Renal pelvis (tissue), 12 donors: ENCODE measurements at places on chromosomes 7 and 10. TPM values are rescaled to one million over a fixed set of nuclear protein-coding genes. Genes with fewer than 3 reads are reported as not detected.

DNA sequence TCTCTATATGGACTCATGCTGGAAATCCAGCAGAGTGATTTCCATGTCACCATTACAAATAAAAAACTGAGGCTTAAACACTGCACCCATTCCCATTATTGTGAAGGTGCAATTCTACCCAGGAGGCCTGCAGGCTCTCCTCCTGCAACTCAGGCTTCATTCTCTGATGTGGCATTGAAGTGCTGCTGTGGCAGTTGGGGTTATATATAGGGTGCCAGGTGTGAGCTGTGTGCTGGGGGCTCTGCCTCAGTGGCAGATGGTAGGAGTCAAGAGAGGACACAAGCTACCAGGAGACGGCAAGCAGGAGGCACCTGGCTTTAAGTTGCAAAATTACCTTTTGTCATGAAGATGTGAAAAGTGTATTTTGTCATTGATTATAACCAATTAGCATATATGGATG, 21.3 kb downstream of the ZNF107 start:
- DNase-seq, result no peak

GRCh38 chr10:126465771-126466170, 77.5 kb upstream of the ADAM12 start:
- no peak for DNase-seq

Gene HEPACAM2
- polyA plus RNA-seq, result 4.5 TPM

GRCh38 chr10:58239561-58240169, 28.0 kb downstream of the IPMK start:
- DNase-seq, result no peak

Gene DKK1
- polyA plus RNA-seq, result 39.0 TPM

GRCh38 chr7:80643336-80643915, 5.0 kb downstream of the CD36 start:
- DNase-seq, result no peak

DNA sequence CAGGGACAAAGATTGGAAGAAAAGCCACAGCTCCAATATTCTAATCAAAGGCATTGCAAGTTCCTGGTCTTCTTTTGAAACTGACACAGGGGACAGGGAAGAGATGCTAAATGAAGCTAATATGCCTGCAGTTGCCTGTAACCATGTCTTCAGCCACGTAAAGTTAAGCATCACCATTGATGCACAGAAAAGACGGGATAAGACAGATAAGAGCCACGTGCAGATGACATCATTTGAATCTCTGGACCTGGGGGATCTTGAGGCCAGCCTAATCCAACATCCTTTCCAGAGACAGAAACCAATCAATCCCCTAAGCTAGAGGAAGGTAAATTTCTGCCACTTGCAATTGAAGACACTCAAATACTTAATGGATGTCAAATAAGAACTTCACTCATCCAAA, 93.4 kb downstream of the PIP4K2A start:
- DNase-seq, result no peak

Gene ASB10
- not detected for polyA plus RNA-seq

DNA sequence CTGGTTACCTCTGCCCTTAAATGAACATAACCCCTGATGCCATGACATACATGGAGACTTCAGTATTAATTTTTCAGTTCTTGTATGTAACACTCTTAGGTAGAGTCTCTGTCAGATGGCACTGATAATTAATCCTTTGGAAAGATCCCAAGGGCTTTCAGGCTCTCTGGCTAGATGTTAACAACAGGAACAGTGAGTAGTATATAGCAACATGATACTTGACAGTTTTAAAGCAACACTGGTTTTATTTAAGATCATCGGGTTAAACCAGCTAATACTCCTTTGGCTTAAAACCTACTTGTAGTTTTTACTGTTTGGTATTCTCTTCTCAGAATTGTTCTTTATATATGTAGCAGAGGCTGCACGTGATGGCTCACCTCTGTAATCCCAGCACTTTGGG, 27.3 kb downstream of the AHCYL2 start:
- DNase-seq, result peak; percentile 33

GRCh38 chr7:118583641-118584040, 359.1 kb downstream of the ANKRD7 start:
- no peak for DNase-seq

- no peak for DNase-seq
Observed at GRCh38 chr7:47340517-47340916, 241.4 kb downstream of the TNS3 start.

GRCh38 chr10:87615856-87616255, 43.8 kb upstream of the PAPSS2 start:
- no peak for DNase-seq

Gene CC2D2B
- 2.7 TPM for polyA plus RNA-seq

DNA sequence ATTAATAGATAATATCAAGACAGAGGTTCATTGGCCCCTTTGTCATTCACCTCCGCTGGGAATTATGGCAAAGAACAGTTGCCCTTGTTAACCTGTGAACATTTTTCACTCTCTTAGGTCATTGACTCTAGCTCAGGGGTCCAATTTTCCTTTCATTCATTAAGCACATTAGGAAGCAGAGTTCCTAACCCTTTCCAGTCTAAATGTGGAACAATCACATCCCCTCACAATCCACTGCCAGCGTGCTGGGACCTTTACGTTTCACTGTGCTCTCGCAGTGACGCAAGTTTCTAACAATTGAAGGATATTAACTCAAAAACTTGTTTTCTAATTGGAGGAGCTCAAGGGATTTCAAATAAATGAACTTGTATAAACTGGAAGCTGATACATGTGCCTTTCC, 79.3 kb upstream of the MEOX2 start:
- no peak for DNase-seq

- no peak for DNase-seq
Observed at GRCh38 chr7:3915337-3915878, 614.4 kb downstream of the SDK1 start.

DNA sequence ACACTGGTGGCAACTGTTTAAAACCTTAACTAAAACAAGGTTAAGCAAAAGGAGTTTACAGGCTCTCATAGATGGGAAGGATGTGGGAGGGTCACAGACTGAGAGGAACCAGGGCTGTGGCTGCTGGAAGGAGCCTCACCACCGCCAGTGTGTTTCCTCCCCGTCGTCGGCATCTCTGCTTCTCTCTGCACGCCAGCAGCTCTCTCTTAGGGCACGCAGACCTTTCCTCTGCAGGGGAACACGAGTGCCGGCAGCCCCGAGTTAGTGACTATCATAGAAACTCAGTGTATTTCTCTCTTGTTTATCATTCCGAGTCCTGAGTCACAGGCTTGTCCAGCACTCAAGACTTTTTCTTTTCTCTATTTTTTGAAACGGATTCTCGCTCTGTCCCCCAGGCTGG, 8.1 kb upstream of the SH2D4B start:
- no peak for DNase-seq

DNA sequence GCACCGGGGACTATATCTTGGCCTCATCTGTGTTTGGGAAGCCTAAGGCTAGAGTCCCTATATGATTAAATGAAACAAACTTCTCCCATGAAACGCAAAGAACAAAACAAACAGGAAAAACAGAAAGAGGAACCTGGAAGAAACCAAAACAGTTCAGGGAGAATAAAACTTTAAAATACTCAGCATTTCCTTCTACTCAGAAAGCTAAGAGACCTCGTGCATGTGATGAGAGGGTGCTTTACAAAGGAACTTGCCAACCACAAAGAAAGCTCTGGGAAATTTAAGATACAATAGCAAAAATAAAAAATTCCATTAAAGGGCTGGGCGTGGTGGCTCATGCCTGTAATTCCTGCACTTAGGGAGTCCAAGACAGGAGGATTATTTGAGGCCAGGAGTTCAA, 6.9 kb downstream of the PILRA start:
- DNase-seq, result no peak

DNA sequence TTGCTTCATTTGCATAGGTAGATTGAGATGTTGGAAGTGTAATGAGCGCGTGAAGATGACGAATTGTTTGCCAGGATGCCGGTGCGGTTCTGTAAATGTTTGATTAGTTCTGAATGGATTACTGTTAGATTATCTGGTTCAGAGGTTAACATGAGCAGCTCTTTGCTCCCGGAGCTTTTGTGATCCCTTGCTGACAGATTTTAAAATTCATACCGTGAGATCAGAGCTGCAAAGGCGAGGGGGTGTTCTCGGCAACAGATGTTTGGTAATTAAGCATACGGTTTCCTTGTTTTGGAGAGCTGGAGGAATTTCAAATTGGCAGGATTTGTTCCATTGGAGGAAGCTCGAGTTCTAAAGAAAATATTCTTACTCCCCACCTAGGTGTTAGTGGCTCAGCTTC, 237.8 kb upstream of the GPR26 start:
- no peak for DNase-seq

- DNase-seq, result no peak
Observed at GRCh38 chr7:1432411-1433082, 26.7 kb downstream of the MICALL2 start.

Gene TMEM273
- 3.0 TPM for polyA plus RNA-seq

Gene PNLIP
- not detected for polyA plus RNA-seq

- DNase-seq, result no peak
Observed at GRCh38 chr7:66737667-66738066, 2.9 kb upstream of the RABGEF1 start.

GRCh38 chr10:47308775-47309174, 8.8 kb downstream of the GDF10 start:
- no peak for DNase-seq

- no peak for DNase-seq
Observed at GRCh38 chr10:5442990-5443370, 30.6 kb downstream of the NET1 start.

Gene ANKRD30A
- polyA plus RNA-seq, result not detected

Gene CYREN
- polyA plus RNA-seq, result 58.5 TPM

GRCh38 chr10:78516236-78516635, 482.6 kb downstream of the RPS24 start:
- no peak for DNase-seq

Gene ITGB8
- polyA plus RNA-seq, result 31.5 TPM

DNA sequence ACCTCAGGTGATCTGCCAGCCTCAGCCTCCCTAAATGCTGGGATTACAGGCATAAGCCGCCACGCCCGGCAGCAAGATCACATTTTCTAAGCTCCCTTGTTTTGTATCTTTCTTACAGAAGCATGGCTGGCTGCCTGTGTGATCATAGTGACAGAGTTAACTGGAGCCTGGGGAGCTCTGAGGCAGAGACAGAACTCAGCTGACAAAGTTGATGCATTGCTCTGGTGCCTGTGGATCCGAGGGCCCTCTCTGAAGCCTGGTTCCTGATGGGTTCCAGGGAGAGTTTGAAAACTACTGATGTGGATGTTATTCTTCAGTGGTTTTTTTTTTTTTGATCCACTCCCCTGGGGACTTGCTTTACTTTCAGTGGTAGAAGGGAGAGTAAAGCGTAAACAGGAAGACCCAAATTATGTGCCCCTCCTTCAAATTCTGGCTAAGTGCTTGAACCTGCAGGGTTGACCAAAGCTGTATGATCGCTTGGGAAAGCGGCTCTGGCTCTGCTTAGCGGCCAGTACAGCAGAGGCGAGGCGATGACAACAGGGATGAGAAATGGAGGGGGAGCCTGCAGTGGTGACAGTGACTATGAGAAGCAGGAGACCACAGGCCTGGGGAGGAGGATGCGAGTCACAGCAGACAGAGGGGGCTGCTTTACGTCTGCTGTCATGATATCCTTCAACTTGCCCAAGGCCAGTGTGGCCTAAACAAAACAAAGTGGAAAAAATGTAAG, 6.8 kb upstream of the EFCAB10 start:
- no peak for DNase-seq

DNA sequence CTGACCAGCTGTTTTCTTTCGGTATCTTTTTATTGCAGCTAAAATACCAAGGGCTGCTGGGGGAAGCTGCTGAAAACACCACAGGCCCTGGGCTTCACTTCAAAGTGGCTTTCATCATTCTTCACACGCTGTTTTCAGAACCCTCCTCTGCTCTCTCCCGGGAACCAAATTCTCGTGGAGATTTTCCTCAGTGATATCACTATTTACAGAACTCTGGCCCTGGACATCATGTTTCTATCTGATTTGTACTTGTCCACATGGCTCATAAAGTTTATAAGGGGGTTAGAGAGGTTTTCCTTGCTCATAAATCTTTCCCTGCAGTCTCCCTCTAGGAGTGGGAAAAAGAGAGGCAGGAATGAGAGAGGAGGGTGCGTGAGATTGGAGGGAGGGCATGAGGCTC, 177.4 kb upstream of the NPVF start:
- DNase-seq, result peak; percentile 95

- DNase-seq, result no peak
Observed at GRCh38 chr10:113232928-113233511, 283.0 kb downstream of the TCF7L2 start.

- DNase-seq, result no peak
Observed at GRCh38 chr10:86652361-86653202, 1.8 kb upstream of the OPN4 start.

- DNase-seq, result no peak
Observed at GRCh38 chr7:19798986-19799385, 25.6 kb upstream of the TMEM196 start.

Gene CYP26A1
- 0.30 TPM for polyA plus RNA-seq

Gene SLC12A9
- 27.1 TPM for polyA plus RNA-seq

DNA sequence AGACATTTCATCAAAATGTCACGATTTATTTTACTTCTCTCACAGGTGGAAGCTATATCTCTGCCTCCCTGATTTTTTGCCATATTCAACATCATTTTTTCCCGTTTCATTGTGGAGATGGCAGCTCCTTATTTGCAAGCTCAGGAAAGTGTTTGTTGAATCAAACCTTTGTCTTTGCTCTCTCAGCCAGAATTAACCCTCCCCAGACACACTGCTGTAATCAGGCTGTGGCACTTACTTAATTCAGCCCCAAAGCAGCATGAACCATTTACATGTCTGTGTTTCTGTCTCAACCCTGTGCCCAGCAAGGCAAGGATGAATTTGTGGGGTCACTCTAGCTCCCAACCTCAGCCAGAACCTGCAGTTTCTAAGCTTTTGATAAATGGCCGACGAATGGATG, 397.2 kb downstream of the TCERG1L start:
- no peak for DNase-seq

Gene HNRNPF
- polyA plus RNA-seq, result 223 TPM

Gene ITGB1
- polyA plus RNA-seq, result 541 TPM

GRCh38 chr7:17640730-17641377, 299.4 kb downstream of the SNX13 start:
- DNase-seq, result no peak

Gene ITGA8
- 39.0 TPM for polyA plus RNA-seq

- DNase-seq, result no peak
Observed at GRCh38 chr7:1620835-1621234, 49.2 kb upstream of the ELFN1 start.

DNA sequence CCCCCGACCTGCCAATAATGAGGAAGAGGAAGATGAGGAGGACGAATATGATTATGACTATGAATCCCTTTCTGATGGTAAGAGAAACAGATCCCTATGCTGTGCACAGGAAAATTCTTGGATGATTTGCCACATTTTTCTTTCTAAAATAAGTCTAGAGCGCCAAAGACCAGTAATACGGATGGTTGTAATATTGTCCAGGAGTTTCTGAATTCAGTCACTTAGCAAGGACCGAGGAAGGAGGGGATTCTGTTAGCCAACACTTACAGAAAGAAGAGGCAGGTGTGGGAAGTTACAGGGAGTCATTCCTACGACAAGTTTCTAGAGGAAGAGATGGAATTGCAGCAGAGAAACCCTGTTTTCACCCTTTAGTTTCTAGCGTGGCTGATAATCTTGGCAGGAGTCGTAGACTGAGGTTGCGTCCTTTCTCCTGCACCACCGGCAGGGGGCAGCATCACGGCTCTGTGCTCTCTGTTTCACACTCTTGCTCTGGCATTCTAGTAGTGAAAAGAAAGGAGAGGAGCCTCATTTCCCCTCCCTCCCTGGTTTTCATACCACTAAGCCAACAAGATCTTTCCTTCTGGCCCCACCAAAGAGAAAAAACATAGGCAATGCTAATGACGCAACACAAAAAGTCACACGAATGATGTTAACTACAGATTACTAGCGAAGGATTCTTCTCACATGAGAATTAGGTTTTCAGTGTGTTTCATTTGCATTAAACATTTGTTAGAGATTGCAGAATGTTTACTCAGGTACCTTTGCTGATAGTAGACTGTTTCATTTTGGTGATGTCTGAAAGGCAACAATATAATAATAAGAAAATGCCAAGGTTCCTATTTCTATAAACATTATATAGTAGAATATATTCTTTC, 82.7 kb downstream of the NOC3L start:
- DNase-seq, result no peak
